ENCODE measurements at places on chromosomes 5 and 9. TPM values are rescaled to one million over a fixed set of nuclear protein-coding genes. Genes with fewer than 3 reads are reported as not detected.

The TBC1D13 gene
- 2.6 TPM for polyA plus RNA-seq

The PCDHGA3 gene
- polyA plus RNA-seq: 1.3 TPM

The STPG3 gene
- not detected for polyA plus RNA-seq

The RCL1 gene
- polyA plus RNA-seq: 7.9 TPM

The CCT5 gene
- polyA plus RNA-seq: 218 TPM

The KIAA0825 gene
- polyA plus RNA-seq: 9.3 TPM

The EIF4EBP3 gene
- 7.7 TPM for polyA plus RNA-seq

The IFT74 gene
- 28.4 TPM for polyA plus RNA-seq

The GPR21 gene
- 2.5 TPM for polyA plus RNA-seq

The IFNA13 gene
- not detected for polyA plus RNA-seq

The DEPDC1B gene
- polyA plus RNA-seq: not detected

The FOXD4 gene
- not detected for polyA plus RNA-seq

The SCGB3A2 gene
- not detected for polyA plus RNA-seq

The RLN2 gene
- polyA plus RNA-seq: 1.8 TPM

The LHX3 gene
- polyA plus RNA-seq: not detected

The TAS2R1 gene
- polyA plus RNA-seq: not detected

The PCDHA8 gene
- not detected for polyA plus RNA-seq

The OTP gene
- not detected for polyA plus RNA-seq

The RICTOR gene
- 78.1 TPM for polyA plus RNA-seq

The PKD2L2 gene
- not detected for polyA plus RNA-seq

The AHRR gene
- not detected for polyA plus RNA-seq

The NMUR2 gene
- polyA plus RNA-seq: not detected

The PCDHGB4 gene
- 2.1 TPM for polyA plus RNA-seq

The SPATA31C1 gene
- not detected for polyA plus RNA-seq

The DOCK8 gene
- not detected for polyA plus RNA-seq

The ANKRD34B gene
- not detected for polyA plus RNA-seq

The PNPLA7 gene
- not detected for polyA plus RNA-seq

The LRRTM2 gene
- polyA plus RNA-seq: 9.1 TPM

The FUT7 gene
- polyA plus RNA-seq: not detected

The ASPN gene
- 0.70 TPM for polyA plus RNA-seq

The ADAMTS19 gene
- 0.53 TPM for polyA plus RNA-seq

The NUTM2G gene
- not detected for polyA plus RNA-seq

The OR13J1 gene
- polyA plus RNA-seq: not detected

The PFN3 gene
- not detected for polyA plus RNA-seq

The STK32A gene
- polyA plus RNA-seq: 12.6 TPM

The ITGA2 gene
- polyA plus RNA-seq: 0.05 TPM

The SH2D3C gene
- 1.3 TPM for polyA plus RNA-seq

The RPS23 gene
- 1,221 TPM for polyA plus RNA-seq

The FIBCD1 gene
- polyA plus RNA-seq: not detected

The GABRA6 gene
- 21.4 TPM for polyA plus RNA-seq

The FAM153A gene
- polyA plus RNA-seq: 8.3 TPM

The COL15A1 gene
- not detected for polyA plus RNA-seq

The FBP2 gene
- not detected for polyA plus RNA-seq

The CRHBP gene
- 9.1 TPM for polyA plus RNA-seq

The GPR150 gene
- not detected for polyA plus RNA-seq

The TMEM267 gene
- 41.0 TPM for polyA plus RNA-seq

The KIF4B gene
- polyA plus RNA-seq: 0.85 TPM

The ADAMTSL1 gene
- polyA plus RNA-seq: 2.9 TPM

The CCIN gene
- not detected for polyA plus RNA-seq

The GDF9 gene
- polyA plus RNA-seq: not detected

The NKD2 gene
- polyA plus RNA-seq: 0.48 TPM

The NCS1 gene
- 25.8 TPM for polyA plus RNA-seq

The IL5 gene
- polyA plus RNA-seq: not detected

The PHYHD1 gene
- polyA plus RNA-seq: not detected

Measured in Purkinje cell (primary cell).